Naive thymus-derived CD8-positive, alpha-beta T cell (primary cell): ENCODE measurements at places on chromosomes 6 and 20. TPM values are rescaled to one million over a fixed set of nuclear protein-coding genes. Genes with fewer than 3 reads are reported as not detected.

The COL19A1 gene
- 1.8 TPM for total RNA-seq

The MBOAT1 gene
- 3.5 TPM for total RNA-seq

DNA sequence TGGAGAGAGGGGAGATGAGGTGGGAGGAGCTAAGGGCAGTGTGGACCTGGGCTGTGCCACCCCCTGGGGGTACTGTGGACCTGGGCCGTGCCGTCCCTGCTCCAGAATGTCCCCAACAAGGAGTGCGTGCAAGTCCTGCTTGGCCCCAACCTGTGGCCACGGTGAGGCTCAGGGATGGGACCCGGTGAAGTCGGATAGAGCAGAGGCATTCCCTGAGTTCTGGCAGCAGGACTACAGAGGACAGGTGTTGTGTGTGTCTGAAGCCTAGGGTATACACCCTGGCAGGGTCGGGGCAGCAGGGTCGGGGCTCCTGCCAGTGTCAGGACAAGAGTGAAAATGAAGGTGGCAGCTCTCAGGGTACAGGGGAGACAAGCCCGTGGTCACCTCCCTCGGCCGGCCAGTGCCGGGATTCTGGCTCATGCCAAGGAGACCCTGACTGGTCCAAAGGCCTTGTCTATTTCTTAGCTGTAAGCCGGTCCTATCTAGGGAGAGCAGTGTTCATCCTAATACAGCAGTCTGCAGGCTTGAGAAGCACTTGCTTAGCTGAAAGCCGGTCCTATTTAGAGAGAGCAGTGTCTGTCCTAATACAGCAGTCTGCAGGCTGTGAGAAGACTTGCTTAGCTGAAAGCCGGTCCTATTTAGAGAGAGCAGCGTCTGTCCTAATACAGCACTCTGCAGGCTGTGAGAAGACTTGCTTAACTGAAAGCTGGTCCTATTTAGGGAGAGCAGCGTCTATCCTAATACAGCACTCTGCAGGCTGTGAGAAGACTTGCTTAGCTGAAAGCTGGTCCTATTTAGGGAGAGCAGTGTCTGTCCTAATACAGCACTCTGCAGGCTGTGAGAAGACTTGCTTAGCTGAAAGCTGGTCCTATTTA lies 95.9 kb downstream of the SMOC2 start:
- H3K27me3 ChIP-seq: peaks cover 16% of the 10 kb centered on the region
- no peak overlapping the region for H3K4me3 ChIP-seq
- DNase-seq: no peak
- peaks cover 1% of the 10 kb centered on the region for H3K4me1 ChIP-seq
- H3K27ac ChIP-seq: no peak overlapping the region

The SYNGAP1 gene
- 57.0 TPM for total RNA-seq

The KIF25 gene
- not detected for total RNA-seq
